ENCODE measurements at places on chromosomes 3 and 15. TPM values are rescaled to one million over a fixed set of nuclear protein-coding genes. Genes with fewer than 3 reads are reported as not detected.

The HIGD2B gene
- not detected for total RNA-seq

The RAB5A gene
- 41.6 TPM for total RNA-seq

The THPO gene
- not detected for total RNA-seq

The PARP15 gene
- 0.35 TPM for total RNA-seq

The ZMYND10 gene
- total RNA-seq: 0.44 TPM

The MUC20 gene
- total RNA-seq: 0.28 TPM

The TRAIP gene
- 13.9 TPM for total RNA-seq

The VGLL3 gene
- total RNA-seq: 1.8 TPM

The BBS4 gene
- 9.9 TPM for total RNA-seq

The SYNPR gene
- total RNA-seq: not detected

The ERICH6 gene
- not detected for total RNA-seq

The IGSF10 gene
- not detected for total RNA-seq

The TMIE gene
- total RNA-seq: not detected

The PHLDB2 gene
- 93.8 TPM for total RNA-seq

The PLCL2 gene
- total RNA-seq: 1.7 TPM

The ALDH1A3 gene
- total RNA-seq: 134 TPM

The OIP5 gene
- 15.8 TPM for total RNA-seq

The HTR3E gene
- not detected for total RNA-seq

The CPEB1 gene
- total RNA-seq: not detected

The KIF23 gene
- total RNA-seq: 88.7 TPM

The GNAT1 gene
- total RNA-seq: not detected

The FAH gene
- 25.8 TPM for total RNA-seq

The SLCO2A1 gene
- total RNA-seq: 0.11 TPM

The XYLB gene
- total RNA-seq: 3.3 TPM

The GOLGA6L4 gene
- total RNA-seq: 0.46 TPM

The LYZL4 gene
- not detected for total RNA-seq

The TIPARP gene
- 116 TPM for total RNA-seq

The GRAMD2A gene
- total RNA-seq: 2.3 TPM

The GRM2 gene
- not detected for total RNA-seq

The SIDT1 gene
- total RNA-seq: 0.11 TPM

The ACTC1 gene
- not detected for total RNA-seq

The IL17RE gene
- 12.8 TPM for total RNA-seq

The RPL32 gene
- total RNA-seq: 2,337 TPM

The MST1 gene
- total RNA-seq: 7.5 TPM

The RBP2 gene
- not detected for total RNA-seq

The PP2D1 gene
- total RNA-seq: not detected

The CP gene
- total RNA-seq: not detected

The MYLK gene
- 3.5 TPM for total RNA-seq

The GOLGA6A gene
- not detected for total RNA-seq

The EOMES gene
- 0.95 TPM for total RNA-seq

The SLC28A1 gene
- total RNA-seq: not detected

The CNTN3 gene
- total RNA-seq: 0.10 TPM

The CXCR6 gene
- not detected for total RNA-seq

The CLDN16 gene
- not detected for total RNA-seq

The FOXB1 gene
- total RNA-seq: not detected

The SKOR1 gene
- not detected for total RNA-seq

The GABRR3 gene
- total RNA-seq: not detected

The SPPL2A gene
- total RNA-seq: 57.5 TPM

The AGTR1 gene
- total RNA-seq: not detected

The ERC2 gene
- not detected for total RNA-seq

The GOLGA6L22 gene
- total RNA-seq: not detected

Measured in foreskin keratinocyte (primary cell).